ENCODE measurements at places on chromosomes 13 and 19.

DNA sequence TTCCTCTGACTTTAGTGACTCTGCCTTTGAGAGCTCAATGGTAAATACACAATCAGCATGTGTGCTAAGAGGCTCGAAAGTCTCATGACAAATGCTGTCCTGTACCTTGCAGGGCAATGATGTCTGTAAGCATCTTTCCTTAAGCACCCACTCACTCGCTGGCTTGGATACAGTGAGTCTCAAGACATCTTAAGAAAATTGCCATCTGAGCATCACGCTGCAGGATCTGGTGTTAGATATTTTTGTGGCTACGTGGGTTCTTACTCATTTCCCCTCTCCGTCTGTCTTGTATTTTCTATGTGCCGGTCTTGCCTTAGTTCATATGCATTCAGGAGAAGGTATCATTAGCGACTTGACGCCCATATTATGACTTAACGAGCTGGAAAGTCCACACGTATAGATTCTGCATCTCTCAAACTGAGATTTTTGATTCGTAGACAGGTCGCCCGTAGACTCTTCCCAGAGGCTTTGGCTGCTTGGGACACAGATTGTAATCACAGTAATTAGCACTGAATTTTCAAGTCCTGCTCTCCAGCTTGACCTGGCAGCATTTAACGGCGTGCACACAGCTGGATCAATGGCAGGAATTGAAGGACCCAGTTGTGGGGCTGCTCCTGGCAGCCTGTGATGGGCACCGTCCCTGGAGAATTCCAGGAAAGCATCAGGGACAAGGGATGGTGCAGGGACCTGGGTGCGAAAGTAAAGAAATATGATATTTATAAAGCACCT, 231.2 kb downstream of the ZIC5 start:
- no peak for DNase-seq

DNA sequence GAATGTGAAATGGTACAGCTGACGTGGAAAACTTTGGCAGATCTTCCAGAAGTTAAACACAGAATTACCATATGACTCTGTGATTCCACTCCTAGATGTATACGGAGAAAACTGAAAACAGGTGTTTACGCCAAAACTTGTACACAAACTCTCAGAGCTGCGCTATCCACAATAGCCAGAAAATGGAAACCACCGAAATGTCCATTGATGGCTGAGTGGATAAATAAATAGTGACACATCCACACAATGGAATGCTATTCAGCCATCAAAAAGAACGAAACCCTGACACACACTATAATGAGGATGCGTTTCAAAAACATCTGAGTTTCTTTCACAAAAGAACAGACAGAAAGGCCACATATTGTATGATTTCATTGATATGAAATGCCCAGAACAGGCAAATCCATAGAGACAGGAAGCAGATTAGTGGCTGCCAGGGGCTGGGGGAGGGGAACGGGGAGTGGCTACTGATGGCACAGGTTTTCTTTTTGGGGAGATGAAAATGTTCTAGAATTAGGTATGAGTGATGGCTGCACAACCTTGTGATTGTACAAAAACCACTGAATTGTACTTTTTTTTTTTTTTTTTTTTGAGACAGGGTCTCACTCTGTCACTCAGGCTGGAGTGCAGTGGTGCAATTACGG, 33.0 kb downstream of the IL12RB1 start:
- no peak for DNase-seq

- no peak for DNase-seq
Measured at GRCh38 chr19:36482876-36483275, 6.5 kb downstream of the ZNF566 start.

DNA sequence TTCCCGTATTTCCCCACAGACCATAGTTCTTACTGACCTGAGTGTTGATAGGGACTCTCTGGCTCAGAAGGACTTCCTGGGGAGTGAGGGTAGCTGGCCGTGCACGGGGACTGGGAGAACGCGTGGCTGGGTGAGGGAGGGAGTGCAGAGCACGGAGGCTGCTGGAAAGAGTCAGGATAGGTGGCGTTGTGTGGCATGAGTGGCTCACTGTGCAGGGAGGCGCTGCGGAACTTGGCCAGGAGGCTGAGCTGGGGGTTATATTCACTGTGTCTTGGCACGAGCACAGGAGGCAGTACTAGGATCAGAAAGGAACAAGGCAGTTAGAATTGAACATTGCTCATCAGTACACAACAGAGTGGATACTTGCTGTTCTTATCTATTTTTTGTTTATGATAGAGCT, 47.4 kb downstream of the SMAD9 start:
- peak; percentile 51 for DNase-seq

- DNase-seq = no peak
Measured at GRCh38 chr19:41928754-41929535, 696 bp upstream of the ERFL start.

- DNase-seq = no peak
Measured at GRCh38 chr19:4971424-4971793, 2.5 kb downstream of the KDM4B start.

DNA sequence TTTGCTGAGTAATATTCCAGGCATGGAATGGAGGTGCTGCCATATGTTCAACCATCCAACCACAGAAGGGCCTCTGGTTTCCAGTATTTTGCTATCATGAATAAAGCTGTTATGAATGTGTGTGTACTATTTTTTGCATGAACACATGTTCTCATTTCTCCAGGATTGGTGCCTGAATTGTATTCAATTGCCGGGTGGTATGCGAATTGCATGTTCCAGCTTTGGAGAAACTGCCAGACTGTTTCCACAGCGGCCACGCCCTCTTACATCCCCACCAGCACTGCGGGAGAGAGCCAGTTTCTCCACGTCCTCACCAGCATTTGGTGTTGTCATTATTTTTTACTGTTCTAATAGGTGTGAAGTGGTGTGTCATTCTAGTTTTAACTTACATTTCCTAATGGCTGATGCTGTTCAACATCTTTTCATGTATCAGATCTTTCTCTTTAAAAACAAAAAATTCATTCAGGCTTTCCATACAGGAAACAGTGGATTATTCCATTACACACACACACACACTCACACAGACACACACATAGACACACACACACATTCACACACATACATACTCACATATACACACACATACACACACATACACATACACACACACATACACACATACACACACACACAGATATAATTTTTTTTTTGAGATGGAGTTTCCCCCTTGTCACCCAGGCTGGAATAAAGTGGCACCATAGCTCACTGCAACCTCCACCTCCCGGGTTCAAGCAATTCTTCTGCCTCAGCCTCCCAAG, 154.1 kb downstream of the PTPRS start:
- no peak for DNase-seq

GRCh38 chr19:17767559-17767958, 16.3 kb downstream of the FCHO1 start:
- DNase-seq = no peak

GRCh38 chr19:1133471-1133929, 29.7 kb downstream of the GPX4 start:
- no peak for DNase-seq

GRCh38 chr19:36097036-36097435, 13.9 kb upstream of the OVOL3 start:
- DNase-seq = peak; percentile 93

DNA sequence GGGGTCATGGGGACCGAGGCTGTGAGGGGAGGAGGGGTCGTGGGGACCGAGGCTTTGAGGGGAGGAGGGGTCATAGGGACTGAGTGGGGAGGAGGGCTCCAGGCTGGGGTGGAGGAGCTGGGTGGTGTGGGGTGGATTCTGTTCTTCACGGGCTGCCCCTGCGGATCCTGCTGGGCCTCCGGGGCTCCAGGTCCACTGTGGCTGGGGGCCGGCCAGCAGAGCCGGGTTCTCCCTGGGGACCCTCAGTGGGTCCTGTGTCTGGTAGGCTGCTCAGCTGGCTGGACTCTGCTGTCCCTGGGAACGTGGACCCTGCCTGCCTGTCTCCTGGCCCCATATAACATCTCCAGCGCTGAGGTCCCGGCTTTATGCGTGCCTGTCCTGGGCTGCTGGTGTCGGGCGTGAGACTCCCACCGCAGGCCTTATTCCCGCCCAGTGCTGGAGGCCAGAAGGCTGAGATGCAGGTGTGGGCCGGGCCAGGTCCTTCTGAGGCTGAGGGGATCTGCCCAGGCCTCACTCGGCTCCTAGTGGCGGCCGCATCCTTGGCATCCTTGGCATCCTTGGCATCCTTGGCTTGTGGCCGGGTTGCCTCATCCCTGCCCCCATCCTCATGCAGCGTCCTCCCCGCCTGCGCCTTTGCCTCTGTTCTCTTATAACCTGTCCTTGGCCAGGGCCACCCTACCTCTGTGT, 19.8 kb upstream of the GNA15 start:
- DNase-seq = no peak

GRCh38 chr13:38590230-38590629, 96.6 kb upstream of the FREM2 start:
- DNase-seq = no peak

- peak; percentile 60 for DNase-seq
Measured at GRCh38 chr19:34712395-34713261, 21.4 kb upstream of the ZNF181 start.

GRCh38 chr13:20331419-20331818, 99.3 kb upstream of the GJB6 start:
- no peak for DNase-seq

- DNase-seq = no peak
Measured at GRCh38 chr13:49238621-49239020, 9.1 kb upstream of the CDADC1 start.

DNA sequence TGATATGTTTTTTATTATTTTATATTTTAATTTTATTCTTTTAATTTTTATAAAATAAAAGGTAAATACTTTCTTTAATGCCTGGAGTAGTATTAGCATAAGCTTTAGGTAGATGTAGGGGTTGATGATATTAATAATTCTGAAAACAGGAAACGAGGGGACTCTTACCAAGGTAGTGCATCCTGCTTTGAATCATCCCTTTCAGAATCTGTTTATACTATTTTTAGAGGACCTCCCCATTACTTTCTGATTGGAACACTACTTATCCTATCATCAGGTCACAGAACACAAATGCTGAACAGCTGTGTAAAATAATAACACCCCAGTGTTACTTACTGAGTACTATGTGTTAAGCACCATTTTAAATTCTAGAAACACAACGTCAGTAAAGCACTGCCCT, 27.3 kb downstream of the COG6 start:
- DNase-seq = no peak

- no peak for DNase-seq
Measured at GRCh38 chr13:112772539-112772909, 82.7 kb downstream of the ATP11A start.

DNA sequence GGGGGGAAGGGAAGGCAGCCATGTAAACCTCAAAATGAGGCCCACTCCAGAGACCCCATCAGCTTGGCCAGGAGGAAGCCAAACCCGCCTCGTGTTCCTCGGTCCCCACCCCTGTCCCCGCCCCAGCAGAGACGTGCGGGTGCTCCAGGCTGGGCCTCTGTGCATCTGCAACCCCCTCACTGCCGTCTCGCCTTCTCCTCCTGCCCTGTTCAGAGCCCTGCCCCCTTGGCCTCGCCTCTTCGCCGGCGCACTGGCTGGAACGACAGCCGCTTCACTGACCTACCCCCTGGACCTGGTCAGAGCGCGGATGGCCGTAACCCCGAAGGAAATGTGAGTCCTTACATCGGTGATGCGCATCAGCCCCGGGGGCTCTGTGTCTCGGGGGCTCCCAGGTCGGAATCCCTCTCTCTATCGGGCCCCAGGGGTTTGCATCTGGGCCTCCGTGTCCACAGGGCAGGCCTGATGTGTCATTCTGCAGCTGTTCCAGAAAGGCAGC, 32.2 kb downstream of the TMEM161A start:
- DNase-seq = no peak

DNA sequence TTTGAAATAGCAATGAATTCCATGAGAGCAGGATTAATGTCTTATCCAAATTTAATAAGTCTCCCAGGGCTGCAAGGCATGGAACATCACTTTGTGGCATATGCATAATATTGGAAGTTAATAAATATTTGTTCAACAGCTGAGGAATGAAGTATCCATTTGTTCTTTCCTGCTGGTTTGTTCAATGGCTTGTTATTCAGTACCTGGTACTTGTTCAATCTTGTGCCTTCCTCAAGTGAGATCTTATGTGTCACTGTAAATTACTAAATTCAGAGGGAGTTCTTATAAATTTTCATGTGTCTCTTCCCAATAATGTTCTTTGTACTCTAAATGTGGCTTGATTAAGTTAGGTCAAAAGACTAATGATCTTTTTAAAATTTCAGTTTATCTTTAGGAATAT, 1105.5 kb upstream of the SPRY2 start:
- DNase-seq = no peak

DNA sequence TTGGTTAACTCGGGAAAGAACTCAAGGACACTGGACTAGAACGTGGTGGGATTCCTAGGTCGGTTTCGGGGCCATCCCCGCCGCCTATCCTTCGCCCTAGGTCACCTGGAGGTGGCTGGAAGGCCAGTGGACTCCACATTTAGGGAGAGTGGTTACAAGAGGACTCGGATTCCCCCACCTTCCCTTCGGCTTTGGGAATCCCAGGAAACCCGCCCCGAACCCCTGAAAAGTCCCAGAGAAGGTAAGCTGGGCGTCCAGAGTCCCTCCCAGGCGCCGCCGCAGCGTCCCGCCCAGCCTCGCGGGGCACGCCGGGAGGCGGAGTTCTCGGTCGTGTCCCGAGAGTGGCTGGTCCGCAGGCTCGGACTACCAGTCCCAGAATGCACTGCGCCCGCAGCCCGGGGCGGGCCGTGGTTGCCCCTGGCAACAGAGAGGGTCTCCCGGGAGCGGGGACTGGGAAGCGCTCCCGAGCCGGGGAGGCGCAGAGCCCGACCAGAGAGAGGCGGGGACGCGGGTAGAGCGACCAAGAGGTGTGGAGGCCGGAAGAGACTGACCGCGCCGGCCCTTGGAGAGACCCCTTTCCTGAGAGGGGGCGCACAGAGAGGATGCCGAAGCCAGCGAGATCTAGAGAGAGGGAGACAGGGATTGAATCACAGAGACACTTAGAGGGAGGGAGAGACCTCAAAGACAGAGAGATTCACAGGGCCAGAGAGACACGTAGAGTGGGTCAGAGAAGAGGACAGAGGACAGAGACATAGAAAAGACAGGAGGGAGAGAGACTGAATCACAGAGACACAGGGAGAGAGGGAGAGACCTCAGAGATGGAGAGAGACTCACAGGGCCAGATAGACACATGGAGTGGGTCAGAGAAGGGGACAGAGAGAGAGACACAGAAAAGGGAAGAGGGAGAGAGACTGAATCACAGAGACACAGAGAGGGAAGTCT, 2.6 kb upstream of the PRKCG start:
- DNase-seq = peak; percentile 89

GRCh38 chr19:46861691-46862502, 1.1 kb downstream of the ARHGAP35 start:
- DNase-seq = peak; percentile 14

Data from hippocampal formation (tissue), 2 donors.